Caco-2 (cell line): ENCODE measurements at places on chromosomes 4 and X. TPM values are rescaled to one million over a fixed set of nuclear protein-coding genes. Genes with fewer than 3 reads are reported as not detected.

Gene RAB9B
- 1.4 and 1.6 TPM in 2 replicates for total RNA-seq

Gene FATE1
- not detected in 2 replicates for total RNA-seq

Gene ELMOD2
- total RNA-seq: 26.2 and 28.1 TPM in 2 replicates

Gene PABPC1L2B
- not detected in 2 replicates for total RNA-seq

- no peak for DNase-seq
Measured at GRCh38 chr4:10022346-10023049, 1.2 kb upstream of the SLC2A9 start.

GRCh38 chr4:42309361-42310260 is 87.7 kb upstream of the SHISA3 start:
- no peak for DNase-seq

GRCh38 chrX:132677233-132677716 is 188.4 kb upstream of the MBNL3 start:
- DNase-seq: no peak

- peak; percentile 6 for DNase-seq
Measured at GRCh38 chr4:15106399-15106798, 104.1 kb downstream of the CPEB2 start.

DNA sequence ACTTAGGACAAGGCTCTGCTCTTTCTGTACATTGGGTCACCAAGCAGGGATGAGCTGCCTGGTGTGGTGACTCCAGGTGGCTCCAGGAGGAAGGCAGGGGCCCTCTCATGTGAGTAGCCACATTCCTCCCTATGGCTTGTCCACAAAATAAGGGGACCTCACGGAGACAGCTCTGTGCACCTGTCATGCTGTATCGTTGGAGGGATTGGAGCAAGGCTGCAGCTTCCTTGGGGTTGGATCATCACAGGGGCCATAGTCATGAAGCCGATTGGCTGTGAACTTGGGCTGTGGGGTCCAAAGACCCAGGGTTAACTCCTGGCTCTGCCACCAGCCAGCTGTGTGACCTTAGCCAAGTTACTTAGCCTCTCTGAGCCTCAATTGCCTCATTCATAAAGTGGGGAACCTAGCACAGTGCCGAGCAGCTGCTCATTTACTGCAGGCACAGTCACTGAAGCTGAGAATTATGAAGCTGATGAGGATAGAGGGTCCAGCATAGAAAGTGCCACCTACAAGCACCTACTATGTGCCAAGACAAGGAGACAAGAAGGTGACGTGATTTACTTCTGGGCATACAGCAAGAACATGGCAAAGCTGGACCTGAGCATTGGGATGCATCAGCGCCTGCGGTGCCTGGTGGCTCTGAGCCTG is 11.8 kb upstream of the KIAA0232 start:
- no peak for DNase-seq

- no peak for DNase-seq
Measured at GRCh38 chr4:53967986-53968385, 96.4 kb downstream of the CHIC2 start.

DNA sequence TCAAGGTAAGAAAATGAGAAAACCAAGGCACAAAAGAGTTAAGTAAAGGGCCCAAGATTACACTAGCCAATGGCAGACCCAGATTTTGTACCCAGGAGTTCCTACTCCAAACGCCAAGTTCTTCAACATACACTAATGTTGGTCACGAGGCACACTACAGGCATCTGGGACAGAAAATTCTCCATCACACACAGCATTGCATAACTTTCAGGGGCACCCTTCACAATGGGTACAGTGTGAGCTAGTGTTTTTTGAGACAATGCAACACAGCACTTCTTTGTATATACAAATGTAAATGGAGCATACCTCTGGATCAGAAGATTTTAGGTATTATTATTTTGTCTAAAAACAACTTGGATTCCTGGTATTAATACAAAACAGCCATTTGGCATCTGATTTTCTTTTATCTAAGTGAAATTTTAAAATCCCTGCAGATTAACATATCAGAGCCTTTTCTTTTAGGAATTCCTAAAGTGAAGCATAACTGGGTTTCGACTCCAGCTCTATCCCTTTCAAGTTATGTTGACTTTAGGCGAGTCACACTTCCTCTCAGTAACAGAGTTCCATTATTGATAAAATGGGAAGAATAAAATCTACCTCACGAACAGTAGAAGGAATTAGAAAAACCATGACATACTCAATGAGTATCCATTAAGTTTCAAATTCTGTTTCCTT is 41.1 kb downstream of the ADGRA3 start:
- DNase-seq: no peak

- DNase-seq: no peak
Measured at GRCh38 chr4:69096111-69096656, at the start of gene UGT2B7. UGT2B7 (plus strand) TSS chr4:69096474; CDS start chr4:69096521, 47 bp downstream.
